ENCODE measurements at places on chromosomes 2 and 18.
A peak's percentile ranks its signal among the peaks of the same experiment; 100 is the strongest.

- DNase-seq = no peak
- H3K27ac ChIP-seq = no peak overlapping the region
- H3K27me3 ChIP-seq = no peaks in the 10 kb centered on the region
- no peaks in the 10 kb centered on the region for H3K4me1 ChIP-seq
Measured at GRCh38 chr18:45349019-45349418, 266.3 kb upstream of the SLC14A2 start.

- H3K27me3 ChIP-seq = no peaks in the 10 kb centered on the region
- peak overlapping the region; percentile 21 for H3K4me3 ChIP-seq
- H3K36me3 ChIP-seq = no peaks in the 10 kb centered on the region
- peaks cover 27% of the 10 kb centered on the region for H3K4me1 ChIP-seq
Measured at GRCh38 chr2:42827647-42828486, 35.5 kb upstream of the HAAO start.

DNA sequence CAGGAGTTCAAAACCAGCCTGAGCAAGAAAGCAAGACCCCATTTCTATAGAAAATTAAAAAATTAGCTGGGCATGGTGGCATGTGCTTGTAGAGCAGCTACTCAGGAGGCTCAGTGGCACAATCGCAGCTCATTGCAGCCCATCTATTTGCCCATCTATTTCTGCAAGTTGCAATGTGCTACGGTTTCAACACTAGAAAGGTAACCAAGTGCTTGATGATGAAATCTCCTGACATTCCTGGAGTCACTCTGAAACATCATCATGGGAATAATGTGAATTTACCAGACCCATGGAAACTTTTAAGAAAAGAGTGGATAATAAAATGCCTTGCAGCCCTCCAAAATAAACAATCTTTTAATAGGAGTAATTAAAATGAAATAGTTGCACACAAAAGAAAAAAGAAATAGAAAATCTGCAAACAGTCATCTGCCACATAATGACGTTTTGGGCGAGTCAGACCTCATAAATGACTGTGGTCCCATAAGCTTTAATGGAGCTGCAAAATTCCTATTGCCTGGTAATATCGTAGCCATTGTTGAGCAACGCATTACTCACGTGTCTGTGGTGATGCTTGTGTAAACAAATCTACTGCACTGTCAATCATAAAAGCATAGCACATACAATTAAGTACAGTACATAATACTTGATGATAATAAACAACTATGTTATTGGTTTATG, 46.6 kb upstream of the AMMECR1L start:
- no peak overlapping the region for H3K4me3 ChIP-seq
- no peak overlapping the region for H3K27ac ChIP-seq
- no peaks in the 10 kb centered on the region for H3K4me1 ChIP-seq
- H3K36me3 ChIP-seq = no peaks in the 10 kb centered on the region

- H3K27ac ChIP-seq = no peak overlapping the region
- H3K36me3 ChIP-seq = no peaks in the 10 kb centered on the region
- DNase-seq = no peak
- no peaks in the 10 kb centered on the region for H3K4me1 ChIP-seq
Measured at GRCh38 chr18:22591222-22591621, 173.5 kb upstream of the CTAGE1 start.

GRCh38 chr2:46296216-46296839, 879 bp upstream of the EPAS1 start:
- H3K27ac ChIP-seq = peak overlapping the region; percentile 95
- peak overlapping the region; percentile 85 for H3K4me3 ChIP-seq
- peaks cover 4% of the 10 kb centered on the region for H3K4me1 ChIP-seq

- no peaks in the 10 kb centered on the region for H3K4me1 ChIP-seq
- no peak for DNase-seq
- H3K4me3 ChIP-seq = no peak overlapping the region
- no peaks in the 10 kb centered on the region for H3K27me3 ChIP-seq
- H3K27ac ChIP-seq = no peak overlapping the region
- no peaks in the 10 kb centered on the region for H3K36me3 ChIP-seq
Measured at GRCh38 chr2:151020411-151020810, 241.3 kb downstream of the RBM43 start.

GRCh38 chr18:1302861-1303260, 398.2 kb downstream of the ADCYAP1 start:
- no peaks in the 10 kb centered on the region for H3K4me1 ChIP-seq
- H3K36me3 ChIP-seq = no peaks in the 10 kb centered on the region
- H3K27me3 ChIP-seq = no peaks in the 10 kb centered on the region
- H3K4me3 ChIP-seq = no peak overlapping the region

- H3K27ac ChIP-seq = no peak overlapping the region
- no peak for DNase-seq
- H3K27me3 ChIP-seq = no peaks in the 10 kb centered on the region
- H3K4me1 ChIP-seq = no peaks in the 10 kb centered on the region
Measured at GRCh38 chr2:8137801-8138200, 544.1 kb upstream of the ID2 start.

GRCh38 chr2:64457524-64457923, 3.6 kb downstream of the LGALSL start:
- no peak overlapping the region for H3K27ac ChIP-seq
- no peak overlapping the region for H3K4me3 ChIP-seq
- peaks cover 45% of the 10 kb centered on the region for H3K36me3 ChIP-seq
- peaks cover 51% of the 10 kb centered on the region for H3K4me1 ChIP-seq
- no peaks in the 10 kb centered on the region for H3K27me3 ChIP-seq

DNA sequence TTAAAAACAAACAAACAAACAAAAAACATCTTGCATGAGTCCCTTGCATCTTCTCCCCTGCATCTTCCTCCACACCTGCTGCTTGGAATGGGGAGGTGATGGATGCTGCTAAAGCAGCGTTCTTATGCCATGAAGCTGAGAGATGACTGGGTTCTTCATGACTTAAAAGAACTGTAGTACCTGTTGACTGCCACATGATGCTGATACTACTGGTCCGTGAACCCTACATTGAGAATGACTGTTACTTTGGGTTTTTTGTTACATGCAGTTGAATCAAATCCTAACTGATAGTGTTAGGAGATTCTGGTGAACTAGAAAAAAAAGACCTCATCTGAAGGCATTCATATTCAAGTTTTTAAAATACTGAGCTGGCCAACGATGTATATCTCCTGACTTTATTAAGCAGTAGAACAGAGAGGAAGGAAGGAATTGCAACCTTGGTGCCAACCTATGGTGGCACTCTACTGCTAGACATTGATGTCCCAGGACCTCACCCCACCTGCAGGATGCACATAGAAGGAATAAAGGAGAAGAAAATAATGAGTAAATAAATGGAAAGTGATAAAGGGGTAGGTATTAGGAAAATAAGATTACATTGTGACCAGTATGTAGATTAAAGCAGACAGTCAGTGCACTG, 63.2 kb upstream of the SPAG16 start:
- no peaks in the 10 kb centered on the region for H3K4me1 ChIP-seq
- H3K4me3 ChIP-seq = no peak overlapping the region
- no peaks in the 10 kb centered on the region for H3K36me3 ChIP-seq
- DNase-seq = no peak

DNA sequence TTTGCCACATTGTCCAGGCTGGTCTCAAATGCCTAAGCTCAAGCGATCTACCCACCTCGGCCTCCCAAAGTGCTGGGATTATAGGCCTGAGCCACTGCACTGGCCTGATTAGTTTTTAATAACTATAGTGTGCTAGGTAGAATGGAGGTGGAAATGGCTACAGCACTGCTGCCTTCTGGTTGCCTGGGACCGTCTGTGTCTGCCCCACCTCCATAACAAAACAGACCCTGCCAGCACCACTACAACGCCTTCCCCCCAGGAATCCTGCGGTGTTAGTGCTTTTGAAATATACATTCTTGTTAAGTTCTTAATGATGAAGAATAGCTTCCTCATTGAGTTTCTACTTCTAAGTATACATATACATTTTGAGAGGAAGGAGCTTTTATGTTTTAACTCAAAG, 148.2 kb upstream of the ITGA6 start:
- no peaks in the 10 kb centered on the region for H3K27me3 ChIP-seq
- no peak overlapping the region for H3K27ac ChIP-seq
- H3K4me1 ChIP-seq = no peaks in the 10 kb centered on the region
- no peaks in the 10 kb centered on the region for H3K36me3 ChIP-seq
- no peak overlapping the region for H3K4me3 ChIP-seq

GRCh38 chr18:38358805-38359657, 793.4 kb upstream of the CELF4 start:
- H3K36me3 ChIP-seq = no peaks in the 10 kb centered on the region
- H3K27ac ChIP-seq = no peak overlapping the region
- no peaks in the 10 kb centered on the region for H3K27me3 ChIP-seq

- H3K27me3 ChIP-seq = no peaks in the 10 kb centered on the region
- DNase-seq = no peak
- no peak overlapping the region for H3K4me3 ChIP-seq
- no peak overlapping the region for H3K27ac ChIP-seq
- no peaks in the 10 kb centered on the region for H3K36me3 ChIP-seq
Measured at GRCh38 chr18:55111271-55111670, 152.0 kb upstream of the CCDC68 start.

DNA sequence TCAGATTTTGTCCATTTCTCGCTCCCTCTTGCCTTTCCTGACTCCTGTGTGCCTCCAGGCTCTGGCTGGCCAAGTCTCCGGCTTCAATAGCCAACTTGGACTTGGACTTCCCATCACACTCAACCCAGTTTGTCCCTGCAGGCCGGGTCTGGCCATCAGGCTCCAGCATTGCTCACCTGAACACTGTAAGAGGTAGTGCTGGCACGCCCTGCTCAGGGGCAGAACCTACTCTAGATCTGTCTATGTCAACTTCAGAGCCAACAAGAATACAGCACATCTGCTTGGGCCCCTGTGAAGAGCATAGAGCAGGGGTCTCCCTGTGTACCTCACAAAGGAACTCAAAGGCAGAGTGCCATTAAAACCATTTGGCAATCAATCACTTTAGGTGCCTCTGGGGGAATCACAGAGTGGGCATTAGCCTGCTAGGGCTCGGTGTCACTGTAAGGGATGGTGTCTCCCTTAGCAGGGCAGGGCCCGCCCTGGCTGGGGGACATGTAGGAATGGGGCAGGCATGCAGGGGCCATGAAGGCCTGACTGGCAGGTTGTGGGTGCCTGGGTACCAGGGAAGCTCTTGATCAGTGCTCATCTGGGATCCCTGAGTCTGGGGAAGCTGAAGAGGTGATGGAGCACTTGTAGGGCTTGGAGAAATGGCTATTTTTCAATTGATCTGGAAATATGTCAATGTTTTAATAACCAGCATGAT, 325.9 kb downstream of the CLIP4 start:
- no peaks in the 10 kb centered on the region for H3K27me3 ChIP-seq
- no peak for DNase-seq
- no peaks in the 10 kb centered on the region for H3K4me1 ChIP-seq
- H3K27ac ChIP-seq = no peak overlapping the region
- H3K4me3 ChIP-seq = no peak overlapping the region
- H3K36me3 ChIP-seq = no peaks in the 10 kb centered on the region

GRCh38 chr18:6482198-6482977, 67.7 kb upstream of the L3MBTL4 start:
- DNase-seq = no peak
- H3K4me1 ChIP-seq = peaks cover 34% of the 10 kb centered on the region
- peak overlapping the region; percentile 42 for H3K4me3 ChIP-seq
- H3K27ac ChIP-seq = no peak overlapping the region
- H3K27me3 ChIP-seq = no peaks in the 10 kb centered on the region

- no peaks in the 10 kb centered on the region for H3K27me3 ChIP-seq
- no peaks in the 10 kb centered on the region for H3K4me1 ChIP-seq
- H3K27ac ChIP-seq = no peak overlapping the region
- H3K36me3 ChIP-seq = peaks cover 3% of the 10 kb centered on the region
Measured at GRCh38 chr2:69524799-69525198, 87.6 kb upstream of the NFU1 start.

GRCh38 chr2:80506563-80506962, 202.0 kb upstream of the LRRTM1 start:
- H3K4me1 ChIP-seq = no peaks in the 10 kb centered on the region
- no peaks in the 10 kb centered on the region for H3K36me3 ChIP-seq
- no peaks in the 10 kb centered on the region for H3K27me3 ChIP-seq
- H3K4me3 ChIP-seq = no peak overlapping the region
- no peak for DNase-seq
- H3K27ac ChIP-seq = no peak overlapping the region

DNA sequence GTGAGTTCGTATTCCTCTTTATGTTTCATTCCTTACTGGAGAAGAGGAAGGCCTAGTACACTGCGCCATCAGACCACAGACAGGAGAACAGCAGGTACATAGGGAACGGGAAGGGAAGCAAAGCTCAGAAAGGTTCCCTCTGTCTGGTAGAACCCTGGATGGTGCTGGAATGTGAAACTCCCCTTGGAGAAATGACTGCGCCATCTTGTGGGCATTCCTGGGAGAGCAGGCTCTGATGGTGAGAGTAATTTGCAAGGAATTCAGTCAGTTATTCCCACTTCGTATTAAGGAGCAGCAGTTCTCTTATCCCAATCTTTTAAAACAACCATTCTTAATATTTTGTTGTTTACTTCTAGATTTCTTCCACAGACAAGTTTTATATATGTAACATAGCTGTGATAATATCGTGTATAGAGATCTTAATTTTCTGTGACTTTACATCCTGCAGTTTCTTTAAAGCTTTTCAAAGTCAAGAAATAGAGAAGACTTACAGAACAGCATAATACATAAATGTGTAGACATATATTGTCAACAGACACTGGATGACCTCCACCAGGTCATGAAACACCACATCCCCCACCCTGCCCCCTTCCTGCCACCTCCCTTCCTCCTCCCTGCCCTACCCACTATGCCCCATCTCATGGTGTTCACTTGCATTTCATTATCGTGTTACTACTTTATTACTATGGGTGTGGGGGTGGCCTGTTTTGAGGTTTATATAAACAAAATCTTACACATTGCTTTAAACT, 83.9 kb downstream of the ARHGEF4 start:
- no peak overlapping the region for H3K4me3 ChIP-seq
- peaks cover 4% of the 10 kb centered on the region for H3K4me1 ChIP-seq
- H3K36me3 ChIP-seq = peaks cover 19% of the 10 kb centered on the region
- H3K27me3 ChIP-seq = no peaks in the 10 kb centered on the region
- no peak for DNase-seq

DNA sequence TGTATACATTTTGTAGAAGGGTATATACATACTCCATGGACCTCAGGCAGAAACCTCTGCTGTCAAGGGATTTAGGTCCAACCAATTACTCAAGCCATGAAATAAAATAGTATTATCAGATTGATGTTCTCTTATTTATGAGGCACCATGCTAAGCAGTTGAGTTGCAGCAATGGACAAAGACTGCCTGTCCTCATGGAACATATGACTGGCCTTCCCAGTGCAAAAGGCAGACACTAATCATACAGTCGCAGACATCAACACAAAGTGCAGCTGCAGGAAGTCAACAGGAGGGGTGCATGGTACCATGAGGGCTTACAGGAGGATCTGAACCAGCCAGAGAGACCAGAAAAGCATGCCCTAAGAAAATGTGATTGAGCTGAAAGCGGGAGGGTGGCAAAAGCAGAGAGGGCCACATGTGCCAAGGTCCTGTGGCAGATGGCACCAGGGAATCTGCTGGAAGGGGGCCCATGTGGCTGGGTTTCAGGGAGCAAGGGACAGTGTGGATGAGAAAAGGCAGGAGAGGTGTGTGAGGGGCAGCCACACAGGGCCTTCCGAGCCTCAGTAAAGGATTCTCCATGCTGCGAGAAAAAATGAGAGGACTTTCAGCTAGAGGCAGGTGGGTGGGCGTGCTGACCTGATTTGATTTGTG, 61.4 kb upstream of the RNF152 start:
- no peak for DNase-seq
- peaks cover 18% of the 10 kb centered on the region for H3K4me1 ChIP-seq
- H3K36me3 ChIP-seq = no peaks in the 10 kb centered on the region
- no peak overlapping the region for H3K4me3 ChIP-seq
- no peak overlapping the region for H3K27ac ChIP-seq
- H3K27me3 ChIP-seq = no peaks in the 10 kb centered on the region
